ENCODE measurements at places on chromosomes 5 and 9.

DNA sequence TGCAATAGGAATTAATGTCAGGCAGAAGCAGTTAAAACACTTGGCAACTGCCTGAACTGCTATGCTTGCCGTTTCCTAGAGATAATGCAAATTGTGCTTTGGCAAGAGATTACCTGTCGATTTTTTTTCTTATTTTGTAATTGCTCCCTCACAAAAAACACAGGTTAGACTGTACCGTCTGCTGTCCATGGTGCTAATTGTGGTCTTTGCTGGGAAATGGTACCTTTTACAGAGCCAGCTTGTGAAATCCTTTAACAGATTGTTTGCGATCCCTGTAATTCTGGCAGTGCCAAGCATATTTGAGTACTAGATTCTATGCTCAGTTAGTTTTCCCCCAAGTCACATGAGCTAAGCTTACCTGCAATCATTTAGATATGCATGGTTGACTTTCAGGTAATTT, 2125.8 kb upstream of the WWC1 start:
- DNase-seq: no peak

DNA sequence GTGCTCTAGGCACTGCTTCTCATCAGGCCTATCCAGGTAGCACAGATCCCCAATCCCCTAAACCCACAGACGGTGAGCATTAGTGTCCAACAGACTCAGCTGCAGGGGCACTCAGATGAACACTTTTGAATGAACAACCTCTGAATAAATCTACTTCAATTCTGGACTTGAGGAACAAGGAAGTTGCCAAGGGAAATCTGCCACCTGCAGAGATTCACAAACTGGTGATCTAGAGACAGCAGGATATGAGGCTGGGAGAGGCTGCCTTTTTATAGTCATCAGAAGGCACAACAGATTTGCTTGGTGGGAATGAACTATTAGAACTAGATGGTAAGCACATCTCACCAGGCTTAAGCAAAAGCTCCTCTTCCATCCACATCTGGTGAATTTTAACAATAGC, 7.0 kb upstream of the HK3 start:
- DNase-seq: no peak

DNA sequence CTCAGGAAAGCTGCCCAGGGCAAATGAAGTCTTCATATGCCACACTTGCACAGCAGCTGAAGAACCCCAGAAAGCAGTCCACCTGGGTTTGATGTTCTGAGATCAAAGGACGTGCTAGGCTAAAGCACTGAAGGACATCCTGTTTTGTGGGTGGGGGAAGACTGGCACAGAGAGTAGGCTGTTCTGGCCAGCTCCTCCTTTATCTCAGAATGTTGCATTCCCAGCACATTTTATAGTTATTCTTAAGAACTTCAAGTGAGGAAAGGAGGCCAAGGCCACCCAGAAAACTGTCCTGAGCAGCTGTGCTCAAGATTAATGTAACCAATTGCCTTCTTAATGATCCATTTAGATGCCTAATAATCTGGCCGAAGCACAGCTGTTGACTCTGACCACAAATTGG, 10.9 kb downstream of the SHOC1 start:
- no peak for DNase-seq

GRCh38 chr5:82522897-82523296, 244.7 kb upstream of the RPS23 start:
- DNase-seq: no peak

DNA sequence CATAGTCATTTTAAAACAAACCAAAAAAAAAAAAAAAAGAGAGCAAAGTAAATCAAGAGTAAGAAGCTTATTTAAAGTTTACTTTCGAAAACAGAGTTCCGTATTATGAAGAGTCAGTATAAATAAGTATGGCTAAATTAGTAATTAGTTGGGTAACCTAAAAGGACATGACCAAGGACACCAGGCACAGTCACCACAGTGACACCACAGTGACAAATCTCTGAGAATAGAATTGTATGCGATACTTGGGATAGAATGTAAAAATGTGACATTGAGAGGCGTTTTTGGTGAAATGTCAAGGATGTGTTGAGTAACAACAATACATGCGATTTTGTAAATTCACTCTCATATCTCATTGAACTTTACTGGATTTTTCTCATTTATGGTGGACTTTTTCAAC, 150.9 kb upstream of the SPEF2 start:
- DNase-seq: no peak

DNA sequence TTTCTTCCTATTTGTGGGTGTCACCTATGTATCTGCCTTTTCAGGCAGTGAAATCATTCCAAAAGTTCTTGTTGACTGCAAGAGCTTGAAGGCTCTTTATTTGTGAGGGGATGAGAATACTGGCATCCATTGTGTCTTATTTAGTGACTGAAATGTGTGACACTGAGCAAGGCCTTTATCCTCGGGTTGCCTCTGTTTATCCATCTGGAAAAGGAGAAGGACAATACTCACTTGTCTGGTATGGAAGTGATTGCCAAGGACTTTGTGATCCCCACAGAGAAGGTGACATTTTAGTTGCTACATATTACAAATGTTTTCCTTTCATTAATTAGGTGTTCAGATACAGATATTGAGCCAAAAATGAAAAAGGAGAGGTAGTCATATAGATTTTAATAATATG, 80.2 kb downstream of the ARRDC3 start:
- DNase-seq: no peak

GRCh38 chr5:133932441-133933168, 35.8 kb downstream of the C5orf15 start:
- no peak for DNase-seq

- no peak for DNase-seq
These were observed 10.6 kb downstream of the GRIN3A start for GRCh38 chr9:101727612-101728524.

DNA sequence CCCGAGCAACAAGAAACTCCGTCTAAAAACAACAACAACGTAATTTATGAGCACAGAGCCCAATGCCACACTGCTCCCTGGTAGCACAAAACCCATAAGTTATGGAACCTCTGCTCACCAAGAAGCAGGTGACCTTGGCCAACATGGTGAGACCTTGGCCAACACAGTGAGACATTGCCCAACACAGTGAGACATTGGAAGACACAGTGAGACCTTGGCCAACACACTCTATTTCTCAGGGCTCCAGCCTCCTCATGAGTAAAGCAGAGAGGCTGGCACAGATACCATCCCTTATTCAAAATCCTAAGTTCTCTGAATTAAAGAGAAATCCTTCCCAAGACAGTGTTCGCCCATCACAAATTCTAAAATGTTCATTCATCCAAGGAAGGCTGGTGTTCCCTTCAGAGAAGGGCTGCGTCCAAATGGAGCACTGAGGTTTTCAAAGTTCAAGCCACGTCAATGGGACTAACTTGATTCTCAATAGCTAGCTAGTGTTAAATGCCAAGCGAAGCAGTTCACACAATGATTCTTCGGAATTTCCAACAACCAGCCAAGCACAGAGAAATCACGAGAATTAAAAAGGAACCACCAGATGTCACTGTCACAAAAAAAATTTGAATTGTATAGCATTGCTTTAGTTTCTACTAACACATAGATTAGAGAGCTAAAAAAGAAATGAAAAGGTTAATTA, 29.5 kb downstream of the TTC39B start:
- DNase-seq: no peak
